Foreskin keratinocyte (primary cell): ENCODE measurements at places on chromosomes 7 and 10.

- DNase-seq = no peak
Measured at GRCh38 chr7:128266529-128266882, 25.4 kb downstream of the LEP start.

- no peak for DNase-seq
Measured at GRCh38 chr7:76129366-76129765, 72.3 kb upstream of the SRRM3 start.

GRCh38 chr10:76665029-76665428, 972.6 kb downstream of the KCNMA1 start:
- no peak for DNase-seq

DNA sequence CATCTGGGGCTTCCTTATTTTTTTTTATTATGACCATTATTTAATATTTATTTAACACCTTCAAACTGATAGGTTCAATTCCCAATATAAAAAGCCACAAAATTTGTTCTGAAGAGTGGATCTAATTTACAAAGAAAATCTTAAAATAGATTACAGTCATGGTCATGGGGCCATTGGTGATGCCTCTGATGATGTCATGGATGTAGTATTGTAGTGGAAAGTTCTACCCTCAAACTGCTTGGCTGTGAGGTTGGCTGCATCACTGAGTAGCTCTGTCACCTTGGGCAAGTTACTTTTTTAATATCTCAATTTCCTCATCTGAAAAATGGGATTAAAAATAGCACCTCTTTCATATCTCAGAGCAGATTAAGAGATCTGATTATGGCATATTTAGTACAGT, 128.5 kb downstream of the DKK1 start:
- no peak for DNase-seq

DNA sequence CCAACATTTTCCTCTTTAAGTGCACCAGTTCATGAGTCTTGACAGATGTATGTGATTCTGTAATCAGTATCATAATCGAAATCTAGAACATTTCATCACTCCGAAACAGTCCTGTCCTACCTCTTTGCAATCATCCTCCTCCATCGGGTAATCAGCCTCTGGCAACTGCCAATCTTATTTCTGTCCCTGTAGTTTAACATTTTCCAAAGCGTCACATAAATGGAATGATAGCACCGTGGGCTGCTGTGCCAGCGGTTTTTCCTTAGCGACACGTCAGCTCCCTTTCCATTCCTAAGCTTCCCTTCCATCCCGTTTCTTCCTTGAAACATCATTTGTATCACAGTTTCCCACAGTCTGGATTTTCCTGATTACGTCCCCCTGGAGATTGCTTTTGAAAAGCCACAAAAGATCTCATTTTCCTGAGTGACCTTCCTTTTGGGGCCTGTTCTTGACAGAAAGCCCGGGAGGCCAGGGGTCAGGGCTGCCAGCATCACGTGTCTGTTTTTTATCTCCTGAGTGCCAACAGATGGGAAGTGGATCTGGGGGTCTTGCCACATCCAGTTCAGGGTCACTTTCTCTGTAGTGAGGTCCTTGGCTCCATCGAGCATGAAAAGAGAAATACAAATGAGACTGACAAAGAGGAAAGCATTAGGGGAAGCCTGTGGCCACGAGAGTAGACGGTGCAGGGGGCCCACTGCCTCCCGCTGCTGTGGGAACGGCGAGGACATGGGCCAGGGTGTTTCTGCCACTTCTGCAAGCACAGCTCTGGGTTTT, 31.6 kb downstream of the TMEM120A start:
- DNase-seq = no peak

- no peak for DNase-seq
Measured at GRCh38 chr10:124086097-124086710, 7.2 kb downstream of the CHST15 start.

DNA sequence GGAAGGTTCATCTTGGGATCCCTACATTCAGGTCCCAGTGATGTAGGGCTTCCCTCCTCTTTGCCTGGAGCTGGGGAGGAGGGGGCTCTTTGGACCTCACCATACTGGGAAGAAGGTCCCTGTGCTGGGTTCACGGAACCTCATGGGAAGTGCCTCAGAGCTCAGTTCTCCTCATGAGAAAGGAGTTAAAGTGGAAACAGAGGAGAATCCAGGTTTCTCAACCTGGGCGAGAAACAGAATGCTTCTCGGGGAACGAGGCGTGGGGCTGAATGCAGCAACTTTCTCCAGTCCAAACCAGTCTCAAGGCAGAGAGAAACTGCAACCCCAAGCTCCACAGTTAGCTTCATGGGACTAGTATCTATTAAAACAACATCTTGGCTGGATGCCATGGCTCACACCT, 382.7 kb upstream of the FOXK1 start:
- no peak for DNase-seq

GRCh38 chr10:604716-605631, 84.5 kb downstream of the DIP2C start:
- no peak for DNase-seq

DNA sequence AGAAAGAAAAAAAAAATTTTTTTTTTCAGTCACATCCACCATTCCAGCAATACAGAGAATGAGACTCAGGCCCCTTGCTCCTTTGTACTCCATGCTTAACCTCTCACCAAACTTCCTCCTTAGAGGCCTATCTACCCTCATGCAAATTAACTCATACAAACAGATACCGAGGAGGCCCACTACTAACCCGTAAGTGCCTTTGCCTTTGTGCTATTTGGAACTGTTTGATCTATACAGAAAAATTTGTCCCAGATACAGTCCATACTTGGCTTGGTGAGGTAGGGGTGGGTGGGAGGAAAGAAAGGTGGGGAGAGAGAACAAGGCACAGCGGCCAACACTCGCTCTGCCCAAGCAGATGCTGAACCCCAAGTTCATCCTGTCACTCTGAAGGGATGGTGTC, 87.8 kb upstream of the DUSP5 start:
- no peak for DNase-seq
